ENCODE measurements at places on chromosomes 2 and 18.

DNA sequence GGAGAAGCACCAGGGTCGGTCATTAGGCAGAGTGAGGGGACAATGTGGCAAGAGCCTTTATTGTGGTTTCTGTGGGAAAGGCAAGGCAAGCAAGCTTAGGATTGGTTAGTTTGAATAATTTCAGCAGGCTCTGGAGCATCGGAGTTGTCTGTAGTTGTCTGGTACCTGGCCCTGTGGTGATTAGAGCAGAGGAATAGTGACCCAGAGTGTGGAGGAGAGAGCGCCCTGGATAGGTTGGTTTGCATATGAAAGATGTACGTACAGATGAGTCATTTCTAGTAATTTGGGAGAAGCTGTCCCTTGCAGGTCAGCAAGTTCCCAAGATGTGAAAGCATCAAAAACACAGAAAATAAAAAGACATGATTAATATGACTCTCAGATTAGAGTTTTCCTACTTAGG is 383.1 kb upstream of the MEX3C start:
- DNase-seq: no peak

GRCh38 chr2:98551316-98551715 is 57.0 kb downstream of the COA5 start:
- DNase-seq: peak; percentile 60

- no peak for DNase-seq
These were observed 21.3 kb upstream of the CHST9 start for GRCh38 chr18:27206411-27206810.

DNA sequence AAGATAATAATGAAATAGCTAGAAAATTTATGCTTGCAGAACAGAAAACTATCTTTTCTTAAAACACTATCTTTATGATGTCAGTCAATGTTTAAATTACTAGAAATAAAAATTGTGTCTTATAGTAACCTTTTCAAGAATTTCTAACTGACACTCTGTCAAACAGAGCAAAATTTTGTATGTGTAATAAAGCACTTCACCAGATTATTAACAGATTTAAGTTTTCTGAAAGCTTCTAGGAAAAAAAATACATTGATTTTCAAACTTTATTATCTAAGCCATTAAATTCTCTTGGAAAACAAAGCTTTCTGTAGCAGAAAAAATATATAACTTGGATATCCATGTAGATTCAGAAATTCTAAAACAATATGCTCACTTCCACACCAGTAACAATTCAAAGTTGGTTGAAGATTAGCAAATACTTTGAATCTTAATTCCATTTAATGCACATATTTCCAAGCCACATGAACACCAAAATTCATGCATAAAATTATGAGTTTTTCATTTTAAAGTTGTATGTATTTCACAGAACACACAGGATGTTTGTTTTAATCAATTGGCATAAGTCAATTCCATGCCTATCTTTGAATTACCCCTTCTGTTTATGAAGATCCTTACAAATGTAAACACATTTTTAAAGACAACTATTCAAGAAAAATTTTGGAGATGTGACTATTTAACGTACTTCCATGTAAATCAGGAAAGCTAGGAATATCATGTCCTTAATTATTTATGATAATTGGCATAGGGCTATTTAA is 19.9 kb downstream of the FN1 start:
- DNase-seq: no peak

GRCh38 chr2:178943745-178944144 is 106.2 kb downstream of the CCDC141 start:
- DNase-seq: no peak

- DNase-seq: no peak
These were observed 38.2 kb upstream of the CNGA3 start for GRCh38 chr2:98308068-98308467.

DNA sequence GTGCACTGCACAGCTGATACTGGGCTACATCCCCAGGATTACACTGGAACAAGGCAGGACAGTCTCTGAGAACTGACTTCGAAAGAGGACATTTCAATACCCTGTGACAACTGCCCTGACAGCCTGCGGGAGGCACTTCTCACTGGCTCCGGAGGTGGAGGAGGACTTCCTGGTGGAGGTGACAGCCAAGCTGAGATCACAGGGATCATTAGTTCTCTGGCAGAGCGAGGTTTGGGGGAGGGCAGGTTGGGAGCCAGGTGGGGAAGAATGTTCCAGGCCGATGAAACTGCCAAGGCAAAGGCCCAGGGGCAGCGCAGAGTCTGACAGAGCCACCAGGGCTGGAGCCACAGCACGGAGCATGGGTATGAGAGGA is 28.0 kb upstream of the NPAS2 start:
- no peak for DNase-seq

DNA sequence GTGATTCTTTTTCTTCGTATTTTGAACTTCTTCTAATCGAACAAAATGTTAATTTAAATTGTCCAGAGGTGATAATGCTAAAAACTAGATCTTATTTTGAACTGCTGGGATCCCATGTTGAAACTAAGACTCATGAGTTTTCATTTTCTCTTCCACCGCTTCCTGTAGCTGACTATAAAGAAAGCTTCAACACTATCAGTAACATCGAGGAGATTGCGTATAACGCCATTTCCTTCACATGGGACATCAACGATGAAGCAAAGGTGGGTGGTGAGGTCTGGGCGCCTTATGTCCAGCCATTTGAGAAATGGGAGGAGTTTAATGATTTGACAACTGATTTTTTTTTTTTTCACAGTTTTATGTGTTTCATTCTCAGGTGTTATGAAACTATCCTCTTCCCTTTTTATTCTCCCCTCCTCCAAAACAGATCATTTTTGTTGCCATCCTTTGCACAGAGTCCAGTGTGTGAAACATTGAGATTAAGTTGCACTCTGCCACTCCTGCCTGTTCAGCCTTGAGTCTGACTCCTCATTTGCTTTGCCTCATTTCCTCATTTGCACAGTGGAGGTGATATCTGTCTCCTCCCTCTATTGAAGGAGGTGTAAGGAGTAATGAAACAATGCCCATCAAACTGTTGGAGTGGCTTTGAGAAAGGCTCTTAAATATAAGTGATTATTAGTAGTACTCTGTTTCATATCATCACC is 13.8 kb downstream of the GRHL1 start:
- DNase-seq: no peak

DNA sequence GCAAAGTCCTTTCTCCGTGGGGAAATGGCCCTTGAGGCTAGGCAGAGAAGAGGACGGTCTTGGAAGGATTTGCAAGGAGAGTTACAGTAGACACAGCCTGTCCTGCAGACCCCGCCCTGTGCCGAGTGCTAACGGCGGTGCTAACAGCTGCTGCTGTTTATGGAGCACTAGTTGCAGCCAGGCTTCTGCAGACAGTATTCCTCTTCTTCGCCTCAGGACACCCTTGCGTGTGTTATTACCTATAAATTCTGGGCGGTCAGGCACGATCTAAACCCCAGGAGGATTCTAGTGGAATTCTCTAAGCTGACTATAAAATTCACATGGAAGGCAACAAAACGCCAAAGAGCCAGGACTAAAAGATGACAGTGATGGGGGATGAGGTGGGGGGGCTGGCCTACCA is 139.8 kb downstream of the GLI2 start:
- DNase-seq: no peak

DNA sequence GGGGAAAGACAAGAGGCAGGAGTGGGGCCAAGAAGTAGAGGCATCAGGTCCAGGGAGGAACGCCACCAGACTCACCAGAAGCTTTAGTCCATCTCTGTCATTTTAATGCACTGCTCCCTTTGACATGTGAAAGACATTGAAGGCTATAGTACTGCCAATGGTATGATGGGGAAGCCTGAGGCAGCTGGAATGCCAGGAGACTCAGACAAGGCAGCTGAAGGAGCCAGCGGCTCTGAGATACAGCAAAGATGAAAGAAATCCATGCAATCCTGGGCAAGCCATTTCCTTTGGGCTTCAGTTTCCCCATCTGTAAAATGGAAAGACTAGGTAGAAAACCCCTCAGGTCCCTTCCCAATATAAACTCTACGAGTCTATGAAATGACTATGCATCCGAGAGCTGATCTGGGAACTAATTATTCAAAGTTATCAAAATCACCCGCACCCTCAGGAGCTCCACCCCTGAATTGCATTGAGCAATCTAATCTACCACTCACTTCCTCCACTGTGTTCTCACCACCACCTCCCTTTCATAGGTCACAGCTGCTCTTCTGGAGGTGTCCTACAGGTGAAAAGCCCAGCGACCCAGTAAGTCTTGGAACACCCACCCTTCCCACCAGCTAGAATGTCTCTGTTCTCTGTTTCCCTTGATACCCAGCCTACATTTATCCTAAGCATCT is 3.1 kb downstream of the CXCR2 start:
- no peak for DNase-seq

GRCh38 chr2:29310650-29311348 is 195.6 kb downstream of the CLIP4 start:
- no peak for DNase-seq

All from stimulated activated CD8-positive, alpha-beta memory T cell treated with anti-CD3 and anti-CD28 coated beads, Interleukin-15, amount 100 ng/mL, for 48 hours (primary cell).